ENCODE measurements at places on chromosomes 5 and 9.
A peak's percentile ranks its signal among the peaks of the same experiment; 100 is the strongest.

GRCh38 chr9:17802249-17802857, 223.5 kb downstream of the SH3GL2 start:
- no peak for DNase-seq

DNA sequence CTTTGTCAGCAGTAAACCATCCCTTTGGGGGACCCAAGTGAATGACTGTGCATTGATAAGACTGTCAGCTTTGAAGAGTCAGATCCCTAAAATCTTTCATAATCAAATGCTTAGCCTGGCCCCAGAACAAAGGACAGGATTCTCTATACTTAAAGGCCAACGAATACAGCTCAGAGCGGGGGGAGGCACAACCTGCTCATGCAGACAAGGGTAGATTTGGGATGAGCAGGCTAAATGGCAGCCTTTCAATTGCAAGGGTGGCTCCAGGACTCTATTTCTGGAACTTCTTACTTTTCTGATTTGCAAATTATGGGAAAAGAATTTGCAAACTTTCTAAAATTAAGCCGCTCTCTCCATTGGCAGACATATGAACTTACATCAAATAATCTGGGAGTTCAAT, 66.4 kb downstream of the ELL2 start:
- no peak for DNase-seq

- DNase-seq, result no peak
Observed at GRCh38 chr5:73899916-73900315, 273.9 kb downstream of the ARHGEF28 start.

- DNase-seq, result no peak
Observed at GRCh38 chr5:107868650-107869409, 198.1 kb upstream of the EFNA5 start.

GRCh38 chr5:138149530-138149929, 10.3 kb upstream of the NME5 start:
- no peak for DNase-seq

DNA sequence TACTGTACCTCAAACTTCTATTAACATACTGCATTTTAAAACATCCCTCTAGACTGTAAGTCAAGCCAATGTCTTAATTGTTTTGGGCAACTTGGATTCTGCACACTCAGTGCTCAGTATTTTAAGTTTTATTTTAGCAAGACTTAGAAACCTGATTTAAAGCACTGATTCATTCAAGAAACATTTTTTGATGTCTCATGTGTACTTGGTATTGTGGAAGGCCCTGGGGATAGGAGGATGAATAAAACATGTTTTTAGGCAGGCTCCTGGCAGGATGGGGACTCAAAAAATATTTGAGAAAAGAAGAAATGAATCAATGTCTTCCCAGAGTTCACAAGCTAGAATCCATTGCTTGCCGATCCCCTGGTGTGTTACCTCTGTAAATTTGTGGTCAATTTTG, 334.0 kb upstream of the PUM3 start:
- DNase-seq, result no peak

DNA sequence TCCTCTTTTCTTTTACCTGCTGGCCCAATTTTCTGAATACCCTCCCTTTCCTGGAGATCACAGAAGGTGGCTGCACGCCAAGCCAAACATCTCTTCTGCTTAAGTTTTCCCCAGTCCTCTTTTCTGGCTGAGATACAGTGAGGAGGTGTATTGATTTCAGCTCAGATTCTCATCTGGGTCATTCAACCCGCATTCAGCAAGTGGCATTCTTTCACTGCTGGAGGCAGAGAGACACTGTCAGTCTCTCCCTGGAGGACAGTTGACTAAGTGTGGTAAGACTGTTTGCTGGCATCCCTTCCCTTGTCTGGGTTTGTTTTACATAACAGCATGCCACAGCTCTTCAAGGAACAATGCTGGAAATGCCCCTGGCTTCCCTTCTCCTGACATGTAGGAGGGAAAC, 60.5 kb downstream of the GABRG2 start:
- no peak for DNase-seq

DNA sequence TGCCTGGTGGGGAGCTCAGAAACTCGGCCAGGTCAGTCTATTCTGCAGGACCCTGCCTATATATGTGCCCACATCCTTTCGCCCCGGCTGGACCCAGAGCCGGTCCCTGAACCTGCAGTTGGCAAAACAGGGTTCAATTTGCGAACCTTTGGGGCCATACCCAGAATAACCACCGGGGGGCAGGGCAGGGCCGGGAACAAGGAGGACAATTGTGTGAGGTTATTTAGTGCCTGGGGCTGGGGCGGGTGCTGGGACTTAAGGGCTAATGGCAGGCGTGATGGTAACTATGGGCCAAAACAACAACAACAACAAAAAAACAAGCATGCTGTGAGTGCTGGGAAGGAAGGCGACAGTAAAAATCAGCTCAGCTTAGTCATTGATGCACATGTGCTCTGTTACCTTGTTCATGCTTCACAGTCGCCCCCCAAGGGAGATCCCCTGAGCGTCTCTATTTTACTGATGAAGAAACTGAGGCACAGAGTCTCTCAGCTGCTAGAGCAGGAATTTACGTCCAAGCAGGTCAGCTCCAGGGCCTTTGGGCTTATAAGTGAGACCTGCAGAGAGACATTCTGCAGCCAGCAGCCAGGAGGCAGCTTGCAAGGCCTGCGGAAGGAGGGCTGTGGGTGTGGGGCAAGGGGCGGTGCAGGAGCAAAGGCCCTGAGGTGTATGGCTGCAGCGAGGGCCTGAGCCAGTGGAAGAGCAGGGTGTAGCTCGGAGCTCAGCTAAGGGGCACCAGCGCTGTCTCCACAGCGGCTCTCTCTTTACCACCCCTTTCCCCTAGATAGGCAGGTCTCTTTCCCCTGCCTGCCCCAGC, 106.0 kb downstream of the PHF2 start:
- DNase-seq, result peak; percentile 72

DNA sequence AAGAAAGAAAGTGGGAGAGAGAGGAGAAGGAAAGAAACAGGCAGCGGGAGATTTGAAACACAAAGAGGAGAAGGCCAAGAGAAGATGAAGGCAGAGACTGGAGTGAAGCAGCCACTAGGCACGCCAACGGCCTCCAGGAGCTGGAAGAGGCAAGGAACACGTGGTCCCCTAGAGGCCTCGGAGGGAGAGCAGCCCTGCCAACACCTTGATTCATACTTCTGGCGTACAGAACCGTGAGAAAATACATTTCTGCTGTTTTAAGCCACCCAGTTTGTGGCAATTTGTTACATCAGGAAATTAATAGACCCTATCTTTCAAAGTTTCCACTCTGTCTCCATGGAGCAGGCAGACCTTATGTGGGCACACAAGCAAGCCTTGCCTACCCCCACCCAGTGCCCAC, 133.4 kb downstream of the ACTL7B start:
- DNase-seq, result no peak

- peak; percentile 35 for DNase-seq
Observed at GRCh38 chr9:99253772-99254431, 31.8 kb downstream of the SEC61B start.

DNA sequence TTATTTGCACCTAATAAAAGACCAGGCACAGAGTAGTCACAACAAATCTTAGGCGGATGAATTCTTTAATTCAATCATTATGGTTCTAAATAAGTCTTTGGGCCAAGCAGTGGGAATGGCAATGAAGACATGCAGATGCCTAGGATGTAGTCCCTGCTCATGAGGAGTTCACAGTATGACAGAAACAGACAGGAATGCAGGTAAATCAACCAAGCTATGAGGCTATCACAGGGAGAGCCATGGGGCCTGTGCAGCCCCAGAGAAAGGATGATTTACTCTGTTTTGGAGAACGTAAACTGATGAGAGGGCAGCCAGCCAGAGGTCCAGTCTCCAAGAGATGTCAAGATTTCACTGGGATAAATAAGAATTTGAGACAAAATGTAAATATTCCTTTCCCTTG, 129.4 kb downstream of the TRIM32 start:
- DNase-seq, result no peak

DNA sequence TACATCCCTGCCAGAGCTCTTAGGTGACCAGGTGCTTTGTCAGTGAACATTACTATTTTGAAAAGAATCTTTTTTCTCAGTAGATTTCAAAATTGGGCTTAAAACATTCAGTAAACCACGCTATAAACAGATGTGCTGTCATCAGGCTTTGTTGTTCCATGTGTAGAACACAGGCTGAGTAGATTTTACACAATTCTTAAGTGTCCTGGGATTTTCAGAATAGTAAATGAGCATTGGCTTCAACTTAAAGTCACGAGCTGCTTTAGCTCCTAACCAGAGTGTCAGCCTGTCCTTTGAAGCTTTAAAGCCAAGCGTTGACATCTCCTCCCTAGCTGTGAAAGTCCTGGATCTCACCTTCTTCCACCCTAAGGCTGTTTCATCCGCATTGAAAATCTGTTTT, 83.6 kb downstream of the CARTPT start:
- DNase-seq, result no peak

DNA sequence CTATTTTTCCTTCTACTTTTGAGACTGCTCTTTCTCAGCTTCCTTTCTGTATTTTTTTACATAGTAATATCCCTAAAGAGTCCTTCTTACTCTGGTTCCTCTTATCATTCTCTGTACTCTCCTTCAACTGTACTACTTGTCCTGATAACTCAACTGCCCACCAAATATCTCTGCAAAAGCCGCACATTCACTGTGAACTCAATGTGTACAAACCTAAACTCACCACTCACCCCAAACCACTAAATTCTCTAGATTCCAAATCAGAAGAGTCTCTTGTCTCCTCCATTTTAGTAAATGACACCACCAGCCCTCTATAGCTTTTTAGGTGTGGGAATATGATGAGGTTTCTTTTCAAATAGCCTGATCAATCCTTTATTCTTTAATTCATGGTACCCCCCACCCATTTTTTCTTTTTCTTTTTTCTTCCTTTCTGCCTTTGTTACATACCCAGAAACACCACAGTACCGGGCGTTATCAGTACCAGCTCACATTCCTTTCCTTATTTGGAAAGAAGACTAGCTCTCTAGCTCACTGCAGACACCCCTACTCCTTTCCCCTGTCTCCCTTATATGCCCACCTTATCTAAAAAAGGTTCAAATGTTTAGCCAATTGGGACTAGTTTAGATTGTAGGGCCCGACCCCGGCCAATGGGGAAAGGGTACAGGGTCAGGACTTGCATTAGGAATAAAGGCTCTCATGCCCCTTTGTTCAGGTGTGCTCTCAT, 63.1 kb upstream of the RANBP6 start:
- DNase-seq, result no peak

- no peak for DNase-seq
Observed at GRCh38 chr5:149380466-149381121, 1.5 kb upstream of the IL17B start.

- DNase-seq, result no peak
Observed at GRCh38 chr5:137234973-137235943, 263.9 kb downstream of the SPOCK1 start.

DNA sequence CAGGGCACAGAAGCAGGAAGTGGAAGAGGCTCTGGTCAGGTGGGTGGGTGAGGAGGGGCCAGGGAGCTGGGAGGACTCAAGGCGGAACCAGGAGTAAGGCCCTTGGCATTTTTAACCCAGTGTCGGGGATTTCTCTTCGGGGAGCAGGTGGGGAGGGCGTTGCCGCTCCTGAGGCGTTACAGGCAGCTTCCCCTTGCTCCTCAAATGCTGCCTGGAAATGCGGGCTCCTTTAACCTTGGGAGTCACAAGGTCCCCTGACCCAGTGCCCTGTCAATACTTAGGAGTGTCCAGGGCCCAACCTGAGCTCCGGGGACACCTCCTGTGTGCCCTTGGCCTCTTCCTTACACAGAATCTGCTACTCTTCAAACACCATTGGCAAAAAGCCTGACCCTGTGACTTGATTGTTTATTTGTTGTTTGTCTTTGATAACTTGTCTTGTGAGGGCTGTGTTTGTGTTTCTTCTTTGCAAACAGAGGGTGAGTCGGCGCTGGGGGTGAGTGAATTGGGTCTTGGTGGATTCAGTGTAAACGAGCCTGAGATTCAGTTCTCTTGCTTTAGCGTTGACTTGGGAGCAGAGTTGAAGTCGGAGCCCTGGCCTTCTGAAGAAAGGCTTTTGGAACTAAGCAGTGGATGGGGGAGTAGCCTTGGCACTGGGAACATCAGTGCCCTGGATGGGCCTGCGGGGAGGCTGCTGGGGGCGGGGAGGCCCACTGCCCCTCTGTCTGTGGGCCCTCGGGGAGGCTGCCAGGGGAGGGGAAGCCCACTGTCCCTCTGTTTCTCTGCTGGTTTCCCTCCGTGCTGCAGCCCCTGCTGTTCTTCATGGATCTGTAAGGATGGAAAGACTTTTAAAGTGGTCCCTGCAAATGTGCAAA, 300.7 kb upstream of the IRX4 start:
- DNase-seq, result no peak

- no peak for DNase-seq
Observed at GRCh38 chr5:75368391-75368790, 31.4 kb downstream of the HMGCR start.

DNA sequence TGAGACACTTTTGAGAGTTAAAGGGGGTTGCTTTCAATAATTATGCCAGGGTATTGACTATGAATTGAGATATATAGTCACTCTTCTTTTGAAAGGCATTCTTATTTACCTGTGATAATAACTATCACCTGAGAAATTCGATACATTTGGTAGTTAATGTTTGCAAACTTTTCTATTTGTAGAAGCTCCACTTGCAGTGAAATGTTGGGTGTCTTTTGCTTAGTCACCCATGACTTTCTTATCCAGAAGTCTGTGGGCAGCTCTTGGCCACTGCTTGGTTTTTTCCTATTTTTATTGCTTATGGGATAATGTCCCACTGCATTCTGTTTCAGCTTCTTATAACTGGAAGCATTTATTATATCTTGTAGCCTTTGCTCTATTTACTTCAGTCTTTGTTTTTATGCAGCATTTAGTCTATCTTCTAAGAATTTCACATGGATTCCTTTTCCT, 3.9 kb downstream of the MACIR start:
- no peak for DNase-seq

DNA sequence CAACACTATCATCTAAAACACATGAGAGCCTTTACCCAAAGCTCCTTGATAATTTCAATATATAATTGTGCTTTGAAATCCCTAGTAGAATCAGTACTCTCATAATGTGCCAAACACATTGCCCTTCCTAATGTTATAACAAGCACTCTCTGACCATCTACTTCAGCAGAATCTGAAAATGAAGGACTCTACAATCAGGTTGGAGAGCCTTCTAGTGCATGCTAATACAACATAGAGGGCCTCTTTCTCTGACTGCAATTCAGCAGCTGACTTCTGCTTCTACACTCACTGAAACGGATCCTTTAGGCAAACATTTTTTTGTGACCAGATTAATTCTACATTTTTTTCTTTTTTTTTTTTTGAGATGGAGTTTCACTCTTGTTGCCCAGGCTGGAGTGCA, 155.6 kb downstream of the EPB41L4A start:
- no peak for DNase-seq

DNA sequence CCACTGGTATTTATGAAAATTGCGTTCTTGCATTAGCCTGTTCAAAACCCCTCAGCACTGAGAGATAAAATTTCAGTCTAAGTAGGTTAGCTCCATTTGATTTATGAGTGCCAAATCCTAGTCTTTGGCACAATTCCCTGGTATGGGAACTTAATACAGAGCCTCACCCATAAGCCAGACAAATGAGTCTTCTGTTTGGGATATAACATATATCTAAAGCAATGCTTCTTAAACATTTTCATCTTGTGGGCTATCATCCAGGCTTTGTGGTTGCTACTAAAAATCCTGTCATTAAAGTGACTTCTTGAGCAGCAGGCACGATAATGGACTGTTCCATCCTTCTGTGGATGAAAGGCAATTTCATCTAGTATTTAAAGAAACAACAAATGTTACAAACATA, 419.5 kb upstream of the ACTBL2 start:
- DNase-seq, result no peak

- DNase-seq, result no peak
Observed at GRCh38 chr9:113567361-113568080, 104.0 kb downstream of the RGS3 start.

- no peak for DNase-seq
Observed at GRCh38 chr5:166716856-166717492, 1574.5 kb upstream of the WWC1 start.
